CD4-positive, alpha-beta T cell treated with Interleukin-12 subunit alpha and Interleukin-12 subunit beta, for 1 hour (primary cell): ENCODE measurements at places on chromosomes 6 and 20.
A peak's percentile ranks its signal among the peaks of the same experiment; 100 is the strongest.

DNA sequence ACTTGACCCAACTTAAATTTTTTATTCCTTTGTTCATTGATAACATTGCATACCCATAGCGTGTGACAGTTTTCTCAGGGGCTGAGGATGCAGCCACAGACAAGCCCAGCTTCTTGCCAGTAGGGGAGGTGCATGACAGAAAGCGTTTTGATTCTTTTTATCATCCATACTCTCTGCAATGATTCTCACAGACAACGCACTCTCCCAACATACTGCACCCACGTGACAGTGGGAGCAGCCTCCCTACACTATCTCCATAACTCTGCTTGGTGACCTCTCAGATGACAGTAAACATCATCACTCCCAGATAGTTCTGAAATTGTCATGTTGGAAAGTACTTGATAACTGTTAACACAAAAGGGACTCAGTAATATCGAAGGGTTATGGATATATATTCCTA is 481.2 kb upstream of the AGPAT4 start:
- no peak for DNase-seq

GRCh38 chr6:125793863-125794262 is 3.1 kb downstream of the NCOA7 start:
- peak; percentile 36 for DNase-seq

GRCh38 chr6:89359561-89359960 is 7.0 kb upstream of the UBE2J1 start:
- no peak for DNase-seq

- no peak for DNase-seq
These were observed 77.9 kb downstream of the ZNF217 start for GRCh38 chr20:53515749-53516148.

GRCh38 chr20:64110411-64111068 is 3.2 kb upstream of the NPBWR2 start:
- DNase-seq = no peak

DNA sequence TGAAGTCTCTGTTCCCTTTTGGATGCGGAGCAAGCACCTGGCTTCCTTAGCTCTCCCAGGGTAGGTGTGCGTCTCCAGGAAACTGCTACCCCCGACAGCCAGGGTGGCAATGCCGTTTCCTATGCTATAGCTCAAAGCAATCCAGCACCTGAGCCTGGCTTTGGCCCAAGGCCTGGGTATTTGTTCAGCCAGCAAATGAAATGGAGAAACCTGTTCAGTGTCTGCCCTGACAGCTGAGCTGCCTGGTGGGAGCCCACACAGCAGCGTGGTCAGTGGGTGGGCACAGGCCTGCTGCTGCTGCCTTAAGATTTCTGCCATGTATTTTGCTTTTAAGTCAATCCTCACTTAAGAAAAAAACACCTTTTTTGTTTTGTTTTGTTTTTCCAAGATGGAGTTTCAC is 13.7 kb downstream of the SPATA2 start:
- no peak for DNase-seq

DNA sequence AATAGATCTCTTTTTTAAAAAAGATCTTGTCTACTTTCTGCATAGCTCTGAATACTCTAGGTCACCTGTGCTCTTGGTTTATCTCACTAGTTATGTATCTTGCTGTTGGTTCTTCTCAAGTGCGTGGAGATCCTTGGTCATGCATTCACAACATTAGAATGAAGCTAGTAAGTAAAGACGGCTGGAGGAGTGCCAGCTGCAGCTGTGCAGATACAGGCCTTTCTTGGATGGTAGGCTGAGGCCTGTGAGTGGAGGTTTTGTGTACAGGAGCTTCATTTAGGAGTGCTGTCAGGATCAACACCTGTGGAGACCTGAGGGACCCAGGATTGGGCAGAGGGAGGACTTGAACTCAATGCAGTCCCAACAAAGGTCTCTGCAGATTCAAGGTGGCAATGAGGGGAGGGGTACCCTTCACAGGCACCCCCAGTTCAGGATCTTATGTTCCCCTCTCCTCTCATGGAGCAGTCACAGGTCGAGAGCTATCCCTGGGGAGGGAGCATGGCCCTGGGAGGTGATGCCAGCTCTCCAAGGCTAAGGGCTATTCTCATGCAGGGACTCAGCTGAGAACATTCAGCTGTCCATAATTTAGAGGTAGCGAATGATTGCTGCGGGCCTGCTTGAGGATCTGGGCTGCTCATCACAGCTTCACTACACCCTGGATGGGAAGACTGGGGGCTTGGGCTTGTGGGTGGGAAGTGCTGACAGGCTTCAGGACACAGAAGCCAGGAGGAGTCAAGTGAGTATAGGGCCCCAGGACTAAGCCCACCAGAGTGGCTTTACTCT is 98.9 kb upstream of the ENPP5 start:
- no peak for DNase-seq

DNA sequence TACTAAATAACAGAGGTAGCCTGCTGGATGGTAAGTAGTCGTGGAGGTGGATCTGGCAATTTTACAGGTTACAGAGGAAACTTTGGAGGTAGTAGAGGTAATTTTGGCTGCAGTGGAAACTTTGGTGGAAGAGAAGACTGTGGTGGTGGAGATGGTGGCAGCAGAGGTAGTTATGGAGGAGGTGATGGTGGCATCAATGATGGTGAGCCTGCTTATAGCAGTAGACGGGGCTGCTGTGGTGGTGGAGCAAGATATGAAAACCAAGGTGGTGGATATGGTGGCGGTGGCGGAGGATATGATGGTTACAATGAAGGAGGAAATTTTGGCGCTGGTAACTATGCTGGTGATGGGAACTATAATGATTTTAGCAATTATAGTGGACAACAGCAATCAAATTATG is 15.3 kb downstream of the RAB5IF start:
- no peak for DNase-seq

DNA sequence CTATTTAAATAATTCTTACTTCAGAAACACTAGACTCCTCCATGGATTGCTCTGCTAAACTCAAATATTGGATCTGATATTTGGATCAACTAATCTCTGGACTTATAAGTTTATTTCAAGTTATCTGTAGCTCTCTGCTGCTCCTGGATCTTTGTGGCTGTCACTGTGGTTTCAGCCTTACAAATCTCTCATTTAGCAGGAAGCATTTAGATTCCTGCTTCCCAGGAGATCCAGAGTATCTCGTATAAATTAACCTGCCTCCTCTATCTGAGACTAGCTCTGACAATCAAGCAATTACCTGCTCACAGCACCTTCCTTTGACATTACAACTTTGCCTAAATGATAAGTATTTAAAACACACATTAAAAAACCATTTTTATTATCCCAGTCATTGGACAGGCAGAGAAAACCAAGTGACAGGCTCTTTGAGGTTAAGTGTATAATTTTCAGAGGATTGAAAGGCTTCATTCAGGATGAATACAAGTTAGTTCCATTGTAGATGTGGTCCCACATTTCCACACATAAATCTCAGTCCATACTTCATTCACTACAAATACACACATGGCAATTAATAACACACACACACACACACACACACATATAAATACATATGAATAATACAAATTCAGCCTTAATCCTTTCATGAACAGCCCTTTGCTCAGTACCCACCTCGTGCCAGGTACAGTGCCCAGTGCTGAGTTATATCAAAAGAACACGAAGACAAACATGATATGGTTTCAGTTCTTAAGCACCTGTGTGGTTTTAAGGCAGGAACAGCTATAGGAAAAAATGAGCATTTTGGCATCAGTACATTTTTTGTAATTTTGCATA is 55.5 kb upstream of the PLCB1 start:
- DNase-seq = no peak

GRCh38 chr6:151229401-151230276 is 10.1 kb upstream of the AKAP12 start:
- no peak for DNase-seq

GRCh38 chr6:158686791-158687381 is 37.0 kb downstream of the SYTL3 start:
- peak; percentile 83 for DNase-seq

DNA sequence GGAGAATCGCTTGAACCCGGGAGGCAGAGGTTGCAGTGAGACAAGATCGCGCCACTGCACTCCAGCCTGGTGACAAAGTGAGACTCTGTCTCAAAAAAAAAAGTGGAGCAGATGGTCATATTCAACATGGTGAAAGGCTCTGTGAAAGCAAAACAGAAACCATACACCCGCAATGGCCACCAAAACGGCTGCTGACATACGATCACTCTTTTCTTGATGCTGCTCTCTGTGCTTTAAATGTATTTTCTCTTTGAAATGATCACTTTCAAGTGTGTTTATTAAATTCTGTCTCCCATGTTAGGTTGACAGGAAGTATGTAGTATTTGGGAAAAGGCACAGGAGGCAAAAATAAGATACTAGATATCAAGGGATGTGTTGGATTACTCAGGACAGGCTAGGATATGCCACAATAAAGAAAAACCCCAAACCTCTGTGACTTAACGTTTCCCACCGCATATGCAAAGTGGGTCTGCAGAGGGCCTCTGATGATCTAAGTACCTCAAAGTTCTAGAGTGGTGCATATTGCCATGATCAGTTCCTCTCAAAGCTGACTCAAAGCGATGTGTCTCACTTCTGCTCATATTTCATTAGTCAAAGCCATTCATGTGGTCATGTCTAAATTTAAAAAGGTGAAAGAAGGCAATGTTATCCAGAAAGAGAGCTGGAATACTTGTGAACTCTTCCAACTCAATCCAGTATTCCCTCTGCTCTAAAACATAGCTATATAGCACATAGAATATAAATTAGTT is 155.1 kb upstream of the SOX4 start:
- no peak for DNase-seq

GRCh38 chr6:99512033-99512432 is 3.2 kb downstream of the USP45 start:
- DNase-seq = no peak

- DNase-seq = no peak
These were observed 46.4 kb upstream of the DDR1 start for GRCh38 chr6:30837870-30838269.

- peak; percentile 50 for DNase-seq
These were observed 28.4 kb downstream of the PRDM1 start for GRCh38 chr6:106114492-106114891.

DNA sequence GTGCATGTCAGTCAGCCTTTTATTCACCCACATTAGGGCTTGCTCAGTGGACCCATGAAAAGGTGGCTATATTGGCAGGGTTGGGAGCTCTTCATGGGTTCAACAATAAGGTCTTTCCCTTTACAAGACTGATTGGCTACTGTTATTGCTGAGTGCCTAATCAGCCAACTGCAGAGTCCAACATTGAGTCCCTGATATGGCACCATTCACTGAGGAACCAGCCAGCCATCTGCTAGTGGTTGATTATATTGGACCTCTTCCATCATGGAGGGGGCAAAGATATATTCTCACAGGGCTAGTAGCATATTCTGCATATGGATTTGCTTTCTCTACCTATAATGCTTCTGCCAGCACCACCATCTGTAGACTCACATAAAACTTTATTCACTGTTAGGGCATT is 69.9 kb downstream of the CDKAL1 start:
- no peak for DNase-seq

DNA sequence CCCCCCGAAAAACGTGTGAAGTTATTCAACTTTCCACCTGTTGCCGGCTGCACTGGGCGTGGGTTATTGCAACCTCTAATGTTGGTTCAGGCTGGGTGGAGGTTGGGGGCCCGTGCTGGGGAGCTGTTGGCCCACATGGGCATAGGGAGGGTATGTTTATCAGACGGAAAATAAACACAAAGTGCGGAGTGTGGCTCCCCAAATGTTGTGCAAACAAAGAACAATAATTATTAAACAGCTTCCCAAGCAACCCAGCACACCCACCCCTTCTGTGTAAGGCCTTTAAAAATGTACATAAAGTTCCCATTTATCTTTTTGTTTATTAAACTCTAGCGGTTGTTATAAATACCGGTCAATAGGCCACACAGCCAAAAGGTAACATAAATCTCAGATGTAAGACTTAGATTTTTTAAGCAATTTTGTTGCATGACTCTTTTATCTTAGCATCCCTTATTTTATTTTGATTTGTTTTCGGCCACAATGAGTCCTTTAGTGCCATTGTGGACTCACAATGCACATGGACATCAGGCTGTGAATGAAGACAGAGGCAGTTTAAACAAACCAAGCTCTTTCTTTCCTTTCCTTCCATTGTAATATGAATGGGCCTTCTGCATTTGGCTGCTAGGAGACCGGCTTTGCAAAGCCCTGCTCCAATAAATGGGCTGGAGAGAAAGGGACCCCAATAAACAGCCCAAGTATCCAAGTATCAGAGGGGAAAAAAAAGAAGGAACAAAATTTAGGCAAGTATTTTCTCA is 6.9 kb upstream of the DLL1 start:
- no peak for DNase-seq

DNA sequence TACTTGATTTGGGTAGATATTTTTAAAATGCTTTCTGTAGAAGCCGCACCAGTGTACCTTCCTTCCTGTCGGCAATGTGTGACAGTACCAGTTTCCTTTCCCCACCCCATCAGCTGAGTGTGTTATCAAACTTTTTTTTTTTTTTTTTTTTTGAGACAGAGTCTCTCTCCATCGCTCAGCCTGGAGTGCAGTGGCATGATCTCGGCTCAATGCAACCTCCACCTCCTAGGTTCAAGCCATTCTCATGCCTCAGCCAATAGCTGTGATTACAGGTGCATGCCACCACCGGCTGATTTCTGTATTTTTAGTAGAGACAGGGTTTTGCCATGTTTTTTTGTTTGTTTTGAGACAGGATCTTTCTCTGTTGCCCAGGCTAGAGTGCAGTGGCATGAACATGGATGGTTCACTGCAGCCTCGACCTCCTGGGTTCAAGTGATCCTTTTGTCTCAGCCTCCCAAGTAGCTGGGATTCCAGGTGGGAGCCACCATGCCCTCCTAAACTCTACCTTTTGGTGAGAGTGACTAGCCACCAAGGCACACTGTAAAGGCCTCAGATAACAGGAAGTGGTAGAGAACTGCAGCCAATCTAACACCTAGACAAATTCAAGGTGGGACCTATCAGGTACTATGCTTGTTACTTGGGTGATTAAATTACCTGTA is 26.5 kb upstream of the ZBTB22 start:
- peak; percentile 88 for DNase-seq

- no peak for DNase-seq
These were observed 308.2 kb upstream of the PRND start for GRCh38 chr20:4413314-4414049.

GRCh38 chr6:47631797-47632196 is 66.6 kb upstream of the ADGRF4 start:
- DNase-seq = peak; percentile 3

GRCh38 chr6:123515715-123516114 is 121.0 kb downstream of the TRDN start:
- no peak for DNase-seq

- no peak for DNase-seq
These were observed 14.5 kb downstream of the ASF1A start for GRCh38 chr6:118908441-118908840.

GRCh38 chr20:32970115-32970972 is 33.9 kb downstream of the SUN5 start:
- no peak for DNase-seq

DNA sequence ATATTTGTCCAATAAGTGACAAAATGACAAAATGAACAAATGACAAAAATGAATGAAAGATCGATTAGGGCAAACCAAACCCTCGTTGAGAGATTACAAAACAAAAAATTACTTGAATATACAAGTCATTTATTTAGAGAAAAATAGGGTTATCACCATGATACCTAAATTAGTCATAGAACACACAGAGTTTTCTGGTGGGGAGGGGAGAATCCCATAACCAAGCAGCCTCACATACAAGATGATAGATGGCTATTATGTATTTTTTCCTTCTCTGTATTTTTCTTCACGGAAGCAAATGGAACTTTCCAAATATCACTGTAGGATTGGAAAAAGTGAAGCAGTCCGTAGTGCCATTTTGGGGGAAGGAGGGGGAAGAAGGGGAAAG is 28.5 kb upstream of the BMP6 start:
- DNase-seq = no peak
